HT1080 (cell line): ENCODE measurements at places on chromosomes 5 and 9. TPM values are rescaled to one million over a fixed set of nuclear protein-coding genes. Genes with fewer than 3 reads are reported as not detected.

DNA sequence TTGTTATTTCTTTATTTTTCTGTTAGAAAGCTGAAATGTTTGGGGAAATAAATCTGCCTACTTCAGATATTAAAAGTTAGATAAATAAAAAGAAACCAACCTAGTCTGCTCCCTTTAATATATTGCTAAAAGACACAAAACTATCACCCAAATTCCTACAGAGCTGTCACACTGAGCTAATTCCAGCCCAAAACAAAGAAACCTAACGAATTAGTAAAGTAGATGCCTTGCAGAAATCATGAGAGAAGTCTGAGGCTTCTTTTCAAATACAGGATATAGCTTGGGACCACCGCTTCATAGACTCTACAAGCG lies 122.2 kb upstream of the LMX1B start:
- DNase-seq: no peak

DNA sequence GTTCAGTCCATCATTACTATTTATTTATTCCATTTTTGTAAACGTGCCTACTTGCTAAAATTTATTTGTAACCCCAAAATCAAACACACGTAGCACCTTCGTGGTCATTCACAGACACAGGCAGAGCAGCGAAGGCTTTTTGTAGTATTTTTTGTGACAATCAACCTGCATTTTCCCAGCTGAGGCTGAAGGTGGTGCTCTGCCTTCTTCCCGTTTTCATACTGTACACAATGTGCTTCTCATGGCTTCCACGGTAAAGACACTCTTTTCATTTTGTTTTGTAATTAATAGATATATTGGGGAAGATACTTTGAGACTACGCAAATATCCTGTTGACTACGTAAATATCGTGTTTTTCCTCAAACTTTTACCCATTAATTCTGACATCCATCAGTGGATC lies 19.4 kb downstream of the DAP start:
- DNase-seq: no peak

DNA sequence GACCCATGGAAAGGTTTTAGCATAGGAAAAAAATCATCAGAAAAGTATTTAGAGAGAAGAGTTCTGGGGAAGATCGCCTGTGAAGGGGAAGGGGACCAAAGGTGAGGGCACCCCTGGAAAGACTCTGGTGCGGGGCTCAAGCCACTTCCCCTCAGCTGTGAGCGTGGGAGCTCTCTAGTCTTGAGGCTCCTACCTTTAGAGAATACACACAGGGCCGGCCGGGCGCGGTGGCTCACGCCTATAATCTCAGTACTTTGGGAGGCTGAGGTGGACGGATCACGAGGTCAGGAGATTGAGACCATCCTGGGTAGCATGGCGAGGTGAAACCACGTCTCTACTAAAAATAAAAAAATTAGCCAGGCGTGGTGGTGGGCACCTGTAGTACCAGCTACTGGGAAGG lies 6.9 kb downstream of the TRIM41 start:
- no peak for DNase-seq

FOXD1 gene
- 146 and 192 TPM in 2 replicates for total RNA-seq

COL23A1 gene
- total RNA-seq: not detected in 2 replicates
